ENCODE measurements at places on chromosomes 1 and 21.

- peak; percentile 92 for DNase-seq
These were observed 2.7 kb upstream of the MYOC start for GRCh38 chr1:171654942-171655745.

GRCh38 chr1:115771847-115772457, 3.4 kb upstream of the CASQ2 start:
- DNase-seq, result peak; percentile 48

DNA sequence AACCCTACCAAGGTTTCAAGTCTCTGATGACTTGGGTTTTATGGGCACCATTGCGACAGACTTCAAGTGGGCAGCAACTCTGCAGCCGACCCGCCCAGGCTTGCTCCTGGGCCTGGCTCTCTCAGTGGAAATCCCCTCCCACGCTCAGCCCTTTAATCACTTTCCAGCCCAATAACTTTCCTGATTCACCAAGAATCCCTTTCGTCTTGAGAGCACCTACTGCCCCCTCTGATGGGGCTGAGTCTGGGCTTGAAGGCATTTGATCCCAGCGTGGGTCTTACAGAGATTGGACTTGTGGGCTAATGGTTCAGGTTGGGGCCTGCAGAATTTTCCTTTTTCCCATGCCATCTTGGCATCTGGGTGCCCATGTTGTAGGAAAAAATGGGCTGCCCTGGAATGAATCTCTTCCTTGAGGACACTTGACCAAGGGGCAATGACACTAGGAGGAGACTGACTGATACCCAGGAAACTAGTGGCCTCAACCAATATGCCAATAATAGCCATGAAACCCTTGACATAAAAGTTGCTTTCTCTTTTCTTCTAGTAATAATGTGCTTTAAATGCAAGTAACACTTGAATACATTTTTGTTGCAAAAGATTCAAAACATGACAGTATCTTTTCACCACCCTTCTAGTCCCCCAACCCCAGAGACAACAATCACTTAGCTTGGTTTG, 7.8 kb upstream of the PHLDA3 start:
- DNase-seq, result no peak

DNA sequence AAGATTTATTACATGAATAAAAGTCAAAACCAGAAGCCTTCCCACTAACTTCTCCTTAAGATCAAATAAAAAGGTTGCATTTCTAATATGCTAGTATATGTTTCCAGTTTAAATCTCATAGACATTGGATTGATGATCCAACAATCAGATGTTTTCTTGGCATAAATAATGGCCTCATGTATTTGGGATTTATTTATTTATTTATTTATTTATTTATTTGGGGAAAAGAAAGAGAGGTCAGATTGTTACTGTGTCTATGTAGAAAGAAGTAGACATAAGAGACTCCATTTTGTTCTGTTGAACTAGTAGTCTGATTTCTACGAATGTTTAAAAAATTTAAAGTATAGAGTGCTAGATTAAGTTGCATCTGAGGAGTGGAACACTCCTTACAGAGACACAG, 422.4 kb downstream of the ADGRL2 start:
- DNase-seq, result no peak

DNA sequence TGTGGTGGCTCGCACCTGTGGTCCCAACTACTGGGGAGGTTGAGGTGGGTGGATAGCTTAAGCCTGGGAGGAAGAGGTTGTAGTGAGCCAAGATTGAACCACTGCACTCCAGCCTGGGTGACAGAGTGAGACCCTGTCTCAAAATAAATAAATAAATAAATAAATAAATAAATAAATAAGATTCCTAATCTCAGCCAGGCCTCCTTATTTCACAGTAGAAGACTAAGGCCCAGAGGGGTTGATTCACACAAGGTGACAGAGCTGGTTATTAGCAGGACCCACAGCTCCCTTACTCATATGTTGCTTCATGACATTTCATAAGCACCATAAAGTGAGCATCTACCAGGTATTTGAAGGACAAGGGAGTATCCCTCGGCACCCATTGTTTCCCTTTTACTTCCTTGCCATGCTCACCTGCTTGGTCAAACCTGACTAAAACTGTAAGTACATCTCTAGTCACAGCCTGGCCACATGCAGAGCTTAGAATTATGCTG, 32.7 kb downstream of the ALG14 start:
- DNase-seq, result no peak

Data from WTC11 (cell line).